Tibial nerve (tissue), 4 donors: ENCODE measurements at places on chromosomes 5 and 9. TPM values are rescaled to one million over a fixed set of nuclear protein-coding genes. Genes with fewer than 3 reads are reported as not detected.

The XPA gene
- 27.8 TPM for total RNA-seq

DNA sequence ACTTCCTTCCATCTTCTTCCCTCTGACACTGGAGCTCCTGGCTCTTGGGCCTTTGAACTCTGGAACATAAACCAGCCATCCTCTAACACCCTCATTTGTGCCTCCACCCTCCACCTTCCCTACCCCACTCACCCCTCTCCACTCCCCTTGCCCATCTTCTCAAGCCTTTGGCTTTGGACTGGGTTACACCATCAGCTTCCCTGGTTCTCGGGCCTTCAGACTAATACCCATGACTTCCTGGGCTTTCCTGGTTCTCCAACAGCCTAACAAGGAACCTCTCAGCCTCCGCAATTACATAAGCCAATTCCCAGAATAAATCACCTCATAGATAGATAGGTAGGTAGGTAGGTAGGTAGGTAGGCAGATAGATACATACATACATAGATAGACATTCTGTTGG is 67.1 kb downstream of the FREM1 start:
- no peaks in the 10 kb centered on the region for H3K27me3 ChIP-seq
- DNase-seq = no peak
- no peaks in the 10 kb centered on the region for H3K4me1 ChIP-seq
- H3K36me3 ChIP-seq = no peaks in the 10 kb centered on the region
- no peak overlapping the region for H3K27ac ChIP-seq
- no peak overlapping the region for H3K4me3 ChIP-seq

GRCh38 chr5:74145951-74146350 is 494.6 kb downstream of the ENC1 start:
- DNase-seq = no peak
- no peaks in the 10 kb centered on the region for H3K4me1 ChIP-seq
- H3K27me3 ChIP-seq = no peaks in the 10 kb centered on the region
- no peaks in the 10 kb centered on the region for H3K36me3 ChIP-seq
- no peak overlapping the region for H3K4me3 ChIP-seq

GRCh38 chr5:172769616-172770373 is 1.2 kb downstream of the DUSP1 start:
- peak overlapping the region; percentile 97 for H3K27ac ChIP-seq
- H3K4me3 ChIP-seq = peak overlapping the region; percentile 91
- peaks cover 52% of the 10 kb centered on the region for H3K4me1 ChIP-seq
- no peaks in the 10 kb centered on the region for H3K27me3 ChIP-seq

DNA sequence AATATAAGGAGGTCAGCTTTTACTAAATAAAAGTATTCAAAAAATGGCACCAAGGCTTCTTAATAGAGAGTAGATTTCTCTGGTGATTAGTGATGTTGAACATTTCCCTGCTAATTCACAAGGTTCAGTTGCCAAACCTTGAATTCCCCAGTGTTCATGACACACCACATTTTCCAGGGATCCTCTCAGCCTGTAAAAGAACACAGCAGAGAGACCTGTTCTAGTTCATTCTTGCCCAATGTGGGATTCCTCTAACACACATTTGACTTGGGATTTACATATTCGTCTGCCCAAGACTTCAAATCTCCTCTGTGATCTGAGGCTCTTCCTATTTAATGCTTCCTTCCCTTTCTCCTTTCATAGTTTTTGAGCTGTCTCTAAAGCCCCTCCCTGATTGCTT is 273.2 kb upstream of the CDH9 start:
- H3K27me3 ChIP-seq = no peaks in the 10 kb centered on the region
- no peak overlapping the region for H3K27ac ChIP-seq
- no peak overlapping the region for H3K4me3 ChIP-seq

DNA sequence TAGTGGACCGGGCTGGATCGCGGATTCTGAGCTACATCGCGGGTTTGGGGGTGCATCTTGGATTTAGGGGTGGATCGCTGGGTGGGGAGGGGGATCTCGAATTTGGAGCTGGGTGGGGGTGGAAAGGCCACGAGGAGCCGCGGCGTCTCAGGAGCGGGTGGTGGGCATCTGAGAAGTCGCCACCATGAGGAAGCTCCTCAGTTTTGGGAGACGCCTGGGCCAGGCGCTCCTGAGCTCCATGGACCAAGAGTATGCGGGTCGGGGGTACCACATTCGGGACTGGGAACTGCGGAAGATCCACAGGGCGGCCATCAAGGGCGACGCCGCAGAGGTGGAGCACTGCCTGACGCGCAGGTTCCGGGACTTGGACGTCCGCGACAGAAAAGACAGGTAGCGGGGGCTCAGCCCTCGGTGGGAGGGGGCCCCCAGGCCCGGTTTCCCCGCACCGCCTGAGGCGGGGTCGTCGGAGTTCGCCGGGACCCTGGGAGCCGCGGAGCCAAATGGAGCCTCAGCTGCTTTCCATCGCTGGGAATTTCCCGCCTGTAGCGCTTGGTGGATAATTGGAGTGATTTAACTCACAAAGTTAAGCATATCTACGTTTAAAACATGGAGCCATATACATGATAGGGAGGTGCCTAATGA is 376 bp downstream of the ANKRD18B start:
- H3K27ac ChIP-seq = no peak overlapping the region
- no peak for DNase-seq
- no peaks in the 10 kb centered on the region for H3K4me1 ChIP-seq
